ENCODE measurements at places on chromosomes 16 and 17. TPM values are rescaled to one million over a fixed set of nuclear protein-coding genes. Genes with fewer than 3 reads are reported as not detected.

- no peak for DNase-seq
These were observed 99.9 kb upstream of the CORO6 start for GRCh38 chr17:29722411-29723198.

- no peak for DNase-seq
These were observed 54.8 kb downstream of the VMP1 start for GRCh38 chr17:59762049-59762823.

- no peak for DNase-seq
These were observed 46.7 kb downstream of the RNF157 start for GRCh38 chr17:76193591-76193990.

- DNase-seq = no peak
These were observed 965 bp downstream of the INTS2 start for GRCh38 chr17:61926826-61927207.

DNA sequence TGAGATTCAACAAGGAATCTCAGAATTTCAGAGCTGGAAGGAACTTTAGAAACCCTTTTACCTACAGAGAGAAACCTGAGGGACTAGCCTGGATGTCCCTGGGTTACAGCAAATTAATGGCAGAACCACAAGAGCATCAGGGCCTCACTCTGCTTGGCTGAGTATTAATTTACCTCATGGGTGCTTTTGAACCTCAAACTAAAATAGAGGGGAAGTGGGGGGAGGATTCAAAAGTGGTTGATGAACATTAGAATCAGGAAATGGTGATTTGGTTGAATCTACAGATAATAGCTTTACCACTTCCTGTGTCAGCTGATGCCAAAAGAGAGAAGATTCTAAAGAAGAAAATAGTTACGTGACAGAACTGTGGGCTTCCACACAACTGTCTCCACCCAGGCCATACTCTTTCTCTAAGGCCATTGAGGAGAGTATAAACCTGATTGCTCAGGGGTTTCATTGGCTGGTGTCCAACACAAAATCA lies 11.3 kb upstream of the SKAP1 start:
- DNase-seq = no peak

Gene CDH1
- total RNA-seq = not detected

- DNase-seq = no peak
These were observed 5.3 kb upstream of the MAPK7 start for GRCh38 chr17:19372866-19373504.

- peak; percentile 32 for DNase-seq
These were observed 29.4 kb downstream of the C16orf87 start for GRCh38 chr16:46801428-46802049.

Gene CD300E
- not detected for total RNA-seq

DNA sequence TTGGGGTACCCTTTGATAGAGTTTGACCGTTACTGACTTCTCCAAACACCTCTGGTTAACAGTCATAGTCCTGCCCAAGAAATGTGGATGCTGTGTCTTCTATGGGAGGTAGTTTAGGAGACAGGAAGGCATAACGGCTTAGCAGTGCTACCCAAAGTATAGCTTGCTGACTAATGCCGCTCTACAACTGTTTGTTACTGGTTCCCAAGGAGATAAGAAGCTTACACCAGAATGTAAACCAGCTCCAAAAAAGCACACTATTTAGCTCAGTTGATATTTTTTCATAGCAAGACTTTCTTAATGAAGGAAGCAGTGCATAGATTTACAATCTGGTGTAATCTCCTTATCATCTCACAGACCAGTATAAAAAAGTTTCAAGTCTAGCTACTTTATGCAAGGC lies 95.7 kb downstream of the HS3ST3B1 start:
- no peak for DNase-seq

Gene PHB1
- 142 TPM for total RNA-seq

Gene AOC2
- 4.5 TPM for total RNA-seq

Gene MYO15B
- total RNA-seq = 1.2 TPM

DNA sequence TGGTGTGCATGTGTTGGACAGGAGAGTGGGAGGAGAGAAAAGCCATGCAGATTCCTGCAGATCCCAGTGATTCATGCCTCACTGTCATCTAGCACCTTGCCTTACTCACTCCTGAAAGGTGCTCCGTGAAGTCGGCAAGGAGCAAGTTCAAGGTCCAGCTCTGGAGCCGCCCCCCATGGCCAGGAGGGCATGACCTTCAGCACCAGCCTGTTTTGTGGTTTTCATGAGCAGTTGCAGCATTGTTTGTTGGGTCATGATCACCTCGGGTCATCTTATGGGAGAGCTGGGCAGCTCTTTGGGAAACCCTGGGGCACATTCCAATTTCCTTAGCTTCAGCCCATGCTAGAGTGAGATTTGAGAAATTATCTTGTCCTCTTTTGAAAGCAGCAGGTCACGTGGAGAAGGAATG lies 137.5 kb upstream of the IRX3 start:
- DNase-seq = no peak

DNA sequence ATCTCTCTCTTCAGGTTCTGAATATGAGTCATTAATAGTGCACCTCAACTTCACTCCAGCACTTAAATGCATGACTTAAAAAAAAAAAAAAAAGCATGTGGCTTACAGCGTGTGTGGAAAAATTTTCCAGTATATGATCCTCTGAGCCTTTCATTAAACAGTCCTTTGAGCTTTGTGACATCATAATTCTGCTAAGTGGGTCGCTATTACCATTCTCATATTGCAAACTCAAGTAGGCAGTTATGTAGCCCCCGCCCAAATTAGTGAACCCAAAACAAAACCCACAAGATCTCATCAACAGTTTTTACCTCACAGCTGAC lies 672 bp downstream of the CMTR2 start:
- DNase-seq = no peak

- DNase-seq = no peak
These were observed 18.8 kb downstream of the XPO6 start for GRCh38 chr16:28192806-28193529.

Gene CRHR1
- not detected for total RNA-seq

DNA sequence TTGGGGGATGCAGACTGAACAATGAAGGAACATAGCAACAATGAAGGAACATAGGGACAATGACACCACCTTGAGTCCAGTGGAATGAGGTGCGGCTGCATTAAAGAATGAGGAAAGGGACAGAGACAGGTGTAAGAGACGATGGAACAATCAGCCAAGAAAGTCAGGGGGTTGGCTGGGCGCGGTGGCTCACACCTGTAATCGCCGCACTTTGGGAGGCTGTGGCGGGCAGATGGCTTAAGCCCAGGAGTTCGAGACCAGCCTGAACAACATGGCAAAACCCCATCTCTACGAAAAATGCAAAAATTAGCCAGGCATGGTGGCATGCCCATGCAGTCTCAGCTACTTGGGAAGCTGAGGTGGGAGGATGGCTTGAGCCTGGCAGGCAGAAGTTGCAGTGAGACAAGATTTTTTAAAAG lies 13.6 kb upstream of the CBFB start:
- DNase-seq = no peak

DNA sequence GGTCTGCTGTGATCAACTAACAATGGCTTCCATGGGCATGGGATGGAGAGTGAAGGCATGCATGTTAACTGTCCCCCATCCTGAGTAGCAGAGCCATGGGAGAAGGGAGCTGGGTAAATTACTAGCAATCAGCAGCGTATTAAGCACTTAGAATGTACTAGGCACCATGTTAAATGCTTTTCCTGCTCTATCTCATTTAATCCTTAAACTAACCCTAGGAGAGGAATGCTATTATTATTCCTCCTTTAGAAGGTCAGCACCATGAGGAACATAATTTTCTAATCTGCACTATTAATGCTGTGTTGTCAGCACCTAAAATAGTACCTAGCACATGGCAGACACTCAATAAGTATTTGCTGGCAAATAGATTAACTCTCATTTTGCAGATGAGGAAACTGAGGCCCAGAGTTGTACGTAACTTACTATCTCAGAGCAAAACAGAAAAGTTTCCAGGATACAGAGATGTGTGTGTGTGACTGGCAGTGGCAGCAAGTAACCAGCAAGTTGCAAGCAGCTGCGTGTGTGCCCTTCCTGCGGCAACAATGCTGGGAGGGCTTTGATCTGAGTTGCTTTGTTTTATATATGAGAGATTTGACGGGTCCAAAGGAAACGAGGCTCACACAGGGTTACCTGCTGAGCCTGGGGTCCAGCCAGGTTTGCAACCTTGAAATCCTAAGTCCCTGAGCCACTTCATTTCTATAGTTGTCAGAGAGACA lies 6.5 kb upstream of the KLHL36 start:
- DNase-seq = no peak

- DNase-seq = no peak
These were observed 12.5 kb downstream of the CALCOCO2 start for GRCh38 chr17:48843187-48843900.

GRCh38 chr17:82871056-82871775 lies 31.4 kb upstream of the ZNF750 start:
- no peak for DNase-seq

Gene GPRC5B
- 0.10 TPM for total RNA-seq

- no peak for DNase-seq
These were observed 48.3 kb downstream of the C17orf67 start for GRCh38 chr17:56785405-56785804.

- no peak for DNase-seq
These were observed 19.8 kb upstream of the ANKRD40CL start for GRCh38 chr17:50787106-50787505.

Gene ARL5C
- not detected for total RNA-seq

DNA sequence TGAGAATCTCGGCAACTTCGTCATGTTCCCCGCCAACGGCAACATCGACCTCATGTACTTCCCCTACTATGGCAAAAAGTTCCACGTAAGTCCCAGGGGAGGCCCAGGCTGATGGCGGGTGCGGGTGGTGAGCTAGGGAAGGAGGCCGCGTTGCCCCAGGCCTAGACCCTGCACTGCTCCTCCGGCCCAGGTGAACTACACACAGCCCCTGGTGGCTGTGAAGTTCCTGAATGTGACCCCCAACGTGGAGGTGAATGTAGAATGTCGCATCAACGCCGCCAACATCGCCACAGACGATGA lies 4.8 kb downstream of the ATP1B2 start:
- DNase-seq = no peak

DNA sequence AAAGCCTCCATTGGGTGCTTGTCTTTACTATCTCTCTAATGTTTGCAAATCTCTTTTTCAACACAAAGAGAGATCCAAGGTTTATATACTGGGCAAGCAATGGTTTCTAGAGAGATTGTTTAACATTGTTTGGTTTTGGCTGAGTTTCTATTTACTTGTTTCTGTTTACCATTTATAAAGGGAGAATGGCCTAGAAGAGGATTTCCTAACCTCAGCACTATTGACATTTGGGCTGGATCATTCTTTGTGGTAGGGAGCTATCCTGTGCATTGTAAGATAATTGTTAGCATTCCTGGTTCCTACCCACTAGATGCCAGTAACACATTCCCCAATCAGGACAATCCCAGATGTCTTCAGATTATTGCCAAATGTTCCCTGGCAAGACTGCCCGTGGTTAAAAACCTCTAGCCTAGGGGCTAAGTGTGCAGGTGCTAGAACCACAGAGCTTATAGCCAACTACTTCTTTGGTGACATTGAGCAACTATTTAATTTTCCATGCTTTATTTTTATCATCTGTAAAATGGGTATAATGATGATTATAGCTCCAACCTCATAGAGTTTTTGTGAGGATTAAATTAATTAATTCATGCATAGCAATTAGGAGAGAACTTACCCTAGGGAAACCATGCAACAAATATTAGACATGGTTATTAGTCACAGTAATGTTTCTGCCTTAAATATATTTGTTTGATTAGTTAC lies 413.9 kb upstream of the MAF start:
- no peak for DNase-seq

Gene SLC46A1
- total RNA-seq = 11.1 TPM

- no peak for DNase-seq
These were observed 332.1 kb upstream of the DYNLRB2 start for GRCh38 chr16:80208743-80209142.

Gene PPY
- total RNA-seq = not detected

Gene DPH1
- total RNA-seq = 33.7 TPM

DNA sequence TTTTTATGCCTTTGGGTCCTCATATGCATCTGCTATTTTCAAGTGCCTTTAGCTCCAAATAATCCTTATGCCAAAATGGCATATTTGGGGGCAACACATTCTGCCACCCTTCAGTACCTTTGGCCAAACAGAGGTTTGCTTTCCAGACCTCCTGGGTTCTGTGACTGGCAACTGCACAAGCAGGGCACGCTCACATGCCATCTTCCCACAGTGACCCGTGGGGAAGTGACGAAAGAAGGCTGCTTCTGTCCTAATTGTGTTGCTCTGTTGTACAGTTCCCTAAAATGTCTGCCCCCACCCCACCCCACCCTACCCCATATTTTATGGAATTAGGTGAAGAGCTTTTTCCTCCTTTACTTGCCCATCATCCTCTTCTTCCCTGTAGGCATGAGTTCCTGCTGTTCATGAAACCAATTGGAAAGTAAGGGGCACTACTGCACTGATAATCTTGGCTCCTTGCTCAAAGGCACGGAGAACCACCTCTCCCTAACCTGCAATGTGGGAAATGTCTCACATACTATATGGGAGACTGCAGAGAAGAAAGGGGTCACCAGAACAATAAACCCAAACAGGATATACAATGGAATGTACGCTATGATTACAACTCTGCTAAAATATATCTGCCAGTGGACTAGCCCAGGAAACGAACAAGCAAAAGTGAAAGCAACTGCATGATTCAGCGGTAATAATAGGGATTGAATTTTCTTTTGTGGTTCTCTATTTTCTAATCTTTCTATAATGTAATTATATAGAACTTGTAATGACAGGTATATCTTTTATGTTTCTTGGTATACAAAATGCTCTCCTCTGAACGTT lies 3.3 kb upstream of the SLFN12L start:
- peak; percentile 39 for DNase-seq

Gene CLEC18C
- total RNA-seq = 0.30 TPM
